ENCODE measurements at places on chromosomes 6 and 20. TPM values are rescaled to one million over a fixed set of nuclear protein-coding genes. Genes with fewer than 3 reads are reported as not detected.
A peak's percentile ranks its signal among the peaks of the same experiment; 100 is the strongest.

- no peak for DNase-seq
Measured at GRCh38 chr6:16286151-16286522, 47.8 kb downstream of the GMPR start.

GRCh38 chr6:164792666-164793065 is 516.7 kb downstream of the C6orf118 start:
- no peak for DNase-seq

- DNase-seq = no peak
Measured at GRCh38 chr6:29395331-29395730, at the start of gene OR12D2. Gene OR12D2 (plus strand): TSS chr6:29395631. CDS start chr6:29396700, 1,069 bp downstream.

- peak; percentile 12 for DNase-seq
Measured at GRCh38 chr6:111950661-111951496, 77.6 kb upstream of the FYN start.

DNA sequence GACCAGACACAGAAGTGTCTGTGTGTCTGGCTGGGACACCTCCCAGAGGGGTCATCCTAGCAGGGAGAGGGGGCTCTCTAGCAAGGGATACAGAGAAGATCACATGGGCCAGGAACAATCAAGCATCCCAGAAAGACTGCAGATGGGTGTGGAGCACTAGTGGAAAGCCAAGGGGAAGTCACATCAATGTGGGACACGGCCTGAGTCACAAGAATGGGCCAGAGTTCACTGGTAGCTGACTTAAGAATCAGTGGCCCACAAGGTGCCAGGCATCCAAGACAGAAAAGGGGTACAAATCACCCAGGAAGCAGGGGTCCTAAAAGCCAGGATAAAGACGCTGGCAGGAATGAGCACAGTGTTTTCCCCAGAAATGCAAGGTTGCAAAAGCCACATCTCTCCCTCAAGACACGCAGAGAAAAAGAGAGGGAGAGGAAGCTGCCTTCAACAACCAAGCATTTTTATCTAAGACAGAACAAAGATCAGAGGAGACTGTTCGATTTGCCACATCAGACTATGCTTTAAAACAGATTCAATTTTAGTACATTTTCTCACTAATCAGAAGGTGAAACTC is 113.6 kb upstream of the DST start:
- DNase-seq = no peak

DNA sequence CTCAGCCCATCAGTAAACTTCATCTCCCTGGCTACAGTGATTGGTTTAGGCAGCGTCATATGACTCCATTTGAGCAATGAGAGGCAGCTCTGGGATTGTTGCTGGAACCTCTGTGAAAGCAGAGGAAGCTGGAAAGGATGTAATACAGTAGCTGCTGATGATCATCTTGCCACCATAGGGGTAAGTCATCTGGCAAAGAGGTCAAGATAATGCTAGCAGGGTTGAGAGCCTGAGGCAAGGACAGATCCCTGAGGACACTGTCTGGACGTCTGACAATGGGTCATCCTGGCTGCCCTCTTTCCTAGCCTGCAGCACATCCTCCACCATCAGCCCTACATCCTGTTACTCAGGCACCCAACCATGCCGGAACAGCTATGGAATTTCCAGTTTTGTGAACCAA is 25.5 kb upstream of the FKBP1A start:
- no peak for DNase-seq

- DNase-seq = no peak
Measured at GRCh38 chr6:148808786-148809304, 62.0 kb downstream of the UST start.

- peak; percentile 38 for DNase-seq
Measured at GRCh38 chr20:47175493-47175892, 181.0 kb downstream of the ZMYND8 start.

DNA sequence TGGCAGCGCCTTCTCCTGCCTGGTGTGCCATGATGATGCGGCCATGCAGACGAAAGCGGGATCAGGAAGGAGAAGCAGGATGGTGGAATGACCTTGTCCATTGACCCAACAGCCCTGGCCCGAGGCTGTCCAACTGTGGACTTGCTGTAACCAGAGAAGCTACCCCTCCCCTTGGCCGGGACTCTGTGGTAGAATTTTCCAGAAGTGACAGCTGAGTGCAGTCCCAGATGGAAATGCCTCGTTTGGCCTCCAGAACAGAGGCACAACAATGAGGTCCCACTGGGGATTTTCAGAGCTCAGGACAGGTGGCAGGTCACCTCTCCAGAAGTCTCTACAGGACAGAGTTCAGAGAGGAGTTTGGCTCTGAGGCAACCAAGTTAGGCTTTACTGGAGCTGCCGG is 299.2 kb upstream of the CDH4 start:
- no peak for DNase-seq

DNA sequence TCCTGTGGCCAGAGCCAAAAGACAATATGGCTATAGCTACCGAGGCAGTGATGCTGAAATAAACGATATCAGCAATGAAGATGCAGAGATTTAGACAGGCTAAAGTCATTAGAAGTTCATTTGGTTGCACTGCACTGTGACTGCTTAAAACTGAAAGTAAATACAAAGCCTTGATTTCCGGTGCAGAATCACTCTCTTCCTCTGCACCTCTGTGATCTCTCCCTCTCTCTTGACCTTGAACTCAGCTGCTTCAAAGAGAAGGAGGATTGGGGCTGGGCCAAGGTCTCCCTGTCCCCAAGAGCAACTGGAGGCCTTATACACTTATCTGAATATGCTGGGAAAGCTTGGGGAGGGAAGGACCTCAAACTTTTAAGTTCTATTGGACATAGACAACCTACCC is 34.6 kb upstream of the SPACA1 start:
- DNase-seq = no peak

- DNase-seq = no peak
Measured at GRCh38 chr6:48092550-48093217, 18.3 kb downstream of the PTCHD4 start.

- no peak for DNase-seq
Measured at GRCh38 chr6:15461127-15461944, 201.5 kb downstream of the DTNBP1 start.

DNA sequence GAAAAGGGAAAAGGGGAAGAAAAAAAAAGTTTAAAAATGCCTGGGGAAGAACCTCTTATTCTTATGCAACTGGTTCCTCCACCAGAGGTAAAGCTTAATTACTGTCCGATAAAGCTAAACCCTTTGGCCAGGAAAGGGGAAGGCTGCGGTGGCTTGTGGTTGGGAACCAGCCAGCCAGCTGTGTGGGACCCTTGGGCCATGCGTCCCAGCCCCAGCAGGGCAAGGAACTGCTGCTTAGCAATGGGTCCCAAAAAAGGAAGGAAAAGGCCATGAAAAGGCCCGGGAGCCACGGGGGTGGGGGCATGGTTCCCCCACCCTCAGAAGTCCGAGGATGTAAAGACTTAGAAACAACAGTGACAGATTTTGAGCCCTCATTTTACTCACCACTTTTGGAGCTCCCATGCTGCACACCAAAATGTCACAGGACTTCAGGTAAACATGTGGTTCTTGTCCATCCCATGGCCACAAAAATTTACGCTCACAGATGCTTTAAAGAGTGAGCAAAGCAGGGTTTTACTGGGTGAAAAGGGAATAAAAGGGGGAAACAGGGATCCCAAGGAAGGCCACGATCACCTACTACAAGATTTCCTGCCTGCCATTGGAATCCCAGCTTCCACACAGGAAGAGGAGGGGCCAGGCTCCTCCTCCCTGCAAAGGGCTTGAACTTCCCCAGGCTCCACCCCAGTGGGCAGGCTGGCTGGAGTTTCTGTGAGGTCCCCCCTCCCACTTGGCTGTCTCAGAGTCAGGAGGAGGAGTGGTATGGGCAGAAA is 1234.7 kb upstream of the GJE1 start:
- no peak for DNase-seq

DNA sequence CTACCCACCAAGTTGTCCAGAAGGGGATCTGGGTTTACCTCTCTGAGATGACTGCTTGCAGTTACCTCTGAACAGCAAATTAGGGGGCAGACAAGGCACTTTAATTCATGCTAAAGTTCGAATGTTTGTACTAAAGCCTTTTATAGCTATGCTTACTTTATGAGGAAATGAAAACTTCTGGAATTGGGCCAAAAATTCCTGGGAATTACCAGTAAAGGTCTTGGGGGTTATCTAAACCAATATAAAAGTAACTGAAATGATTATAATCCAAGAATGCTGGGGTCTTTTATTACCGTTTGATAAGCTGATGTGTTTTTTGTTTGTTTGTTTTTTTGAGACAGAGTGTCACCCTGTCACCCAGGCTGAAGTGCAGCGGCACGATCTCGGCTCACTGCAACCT is 7.9 kb upstream of the LZTS3 start:
- no peak for DNase-seq

- no peak for DNase-seq
Measured at GRCh38 chr6:31467151-31467550, 30.8 kb upstream of the MICB start.

DNA sequence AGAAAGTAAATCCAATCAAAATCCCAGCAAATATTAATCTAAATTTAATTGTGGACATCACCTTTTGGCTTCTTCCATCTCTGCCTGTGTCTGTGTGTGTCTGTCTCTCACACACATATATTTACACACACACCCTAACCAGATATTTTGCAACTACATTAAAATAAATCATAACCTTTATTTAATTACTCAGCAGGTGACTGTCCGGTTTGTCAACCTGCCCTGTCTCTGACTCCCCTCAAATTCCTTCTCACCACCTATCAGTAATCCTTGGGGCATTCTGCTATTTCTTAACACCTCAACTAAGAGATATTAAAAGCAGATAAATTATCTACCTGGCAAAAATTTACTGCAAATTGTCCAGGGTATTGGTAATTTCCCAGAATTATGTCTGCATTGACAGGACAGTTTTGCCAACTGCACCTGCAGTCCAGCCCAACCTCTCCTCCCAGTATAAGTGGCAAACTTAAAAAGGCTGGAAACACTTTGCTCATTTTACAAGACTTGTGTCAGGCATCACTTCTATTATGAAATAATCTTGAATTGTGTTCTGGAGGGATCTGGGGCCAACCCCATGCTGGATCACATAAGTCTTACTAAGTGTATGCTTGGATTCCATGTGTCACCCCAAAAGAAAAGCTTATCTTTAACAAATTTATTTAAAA is 216.1 kb downstream of the GMDS start:
- no peak for DNase-seq

- DNase-seq = no peak
Measured at GRCh38 chr6:25649611-25650010, 2.4 kb upstream of the SCGN start.

- DNase-seq = no peak
Measured at GRCh38 chr20:51176876-51177275, 154.0 kb upstream of the KCNG1 start.

- DNase-seq = no peak
Measured at GRCh38 chr6:118559659-118560058, 11.6 kb downstream of the PLN start.

C6orf52 gene
- not detected for total RNA-seq

SIGLEC1 gene
- 34.0 TPM for total RNA-seq

C6orf141 gene
- 0.51 TPM for total RNA-seq

LY86 gene
- 0.69 TPM for total RNA-seq

FAM162B gene
- total RNA-seq = 3.3 TPM

EEF1A2 gene
- 1,691 TPM for total RNA-seq

SLC22A7 gene
- 0.16 TPM for total RNA-seq

SLC12A5 gene
- total RNA-seq = not detected

OR2J1 gene
- not detected for total RNA-seq

PLCB4 gene
- 26.9 TPM for total RNA-seq

RAET1E gene
- 5.0 TPM for total RNA-seq

HFE gene
- 3.0 TPM for total RNA-seq

TRIM15 gene
- total RNA-seq = not detected
